ENCODE measurements at places on chromosomes 6 and 20.

- no peak for DNase-seq
Measured at GRCh38 chr6:128316258-128316929, 204.0 kb downstream of the PTPRK start.

DNA sequence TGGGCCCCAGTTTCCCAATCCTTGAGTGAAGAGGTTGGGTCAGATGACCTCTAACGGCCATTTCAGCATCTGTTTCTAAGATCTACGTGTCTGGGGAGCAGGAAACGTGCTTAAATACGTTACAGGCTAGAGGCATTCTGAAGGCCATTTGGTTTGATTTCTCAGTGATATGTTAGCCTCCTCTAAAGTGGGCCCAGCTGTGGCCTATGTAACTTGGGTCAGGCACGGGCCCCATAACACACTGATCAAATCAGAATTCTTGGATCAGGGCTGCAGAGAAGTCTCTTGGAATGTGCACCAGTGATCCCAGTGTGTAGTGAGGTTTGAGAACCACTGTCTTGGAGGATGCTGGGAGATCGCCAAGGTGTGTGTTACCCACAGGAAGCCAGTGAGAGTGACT lies 36.1 kb upstream of the TGM3 start:
- no peak for DNase-seq

GRCh38 chr6:82597201-82597600 lies 233.6 kb downstream of the TPBG start:
- no peak for DNase-seq

DNA sequence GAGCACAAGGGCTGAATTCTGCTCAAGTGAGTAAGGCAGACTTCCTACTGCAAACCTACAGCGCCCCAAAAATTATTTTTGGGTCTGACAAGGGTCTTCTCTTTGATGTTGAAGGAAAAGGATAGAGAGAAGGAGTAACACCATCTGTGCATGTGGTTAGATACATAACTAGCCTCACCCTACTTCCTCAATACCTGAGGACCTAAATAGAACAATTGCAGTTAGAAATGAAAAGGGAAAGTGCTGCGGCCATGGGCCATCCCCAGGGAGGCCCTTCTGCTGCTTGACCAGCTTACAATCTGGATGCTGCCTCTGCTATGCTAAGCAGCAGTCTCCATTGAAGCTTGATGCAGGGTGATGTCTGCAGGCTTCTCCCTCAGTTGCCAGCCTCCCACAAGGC lies 63.2 kb upstream of the ARMH2 start:
- DNase-seq: no peak

- DNase-seq: no peak
Measured at GRCh38 chr20:44932916-44933315, 23.1 kb downstream of the PABPC1L start.

- DNase-seq: no peak
Measured at GRCh38 chr6:118746145-118746824, 94.9 kb upstream of the CEP85L start.

DNA sequence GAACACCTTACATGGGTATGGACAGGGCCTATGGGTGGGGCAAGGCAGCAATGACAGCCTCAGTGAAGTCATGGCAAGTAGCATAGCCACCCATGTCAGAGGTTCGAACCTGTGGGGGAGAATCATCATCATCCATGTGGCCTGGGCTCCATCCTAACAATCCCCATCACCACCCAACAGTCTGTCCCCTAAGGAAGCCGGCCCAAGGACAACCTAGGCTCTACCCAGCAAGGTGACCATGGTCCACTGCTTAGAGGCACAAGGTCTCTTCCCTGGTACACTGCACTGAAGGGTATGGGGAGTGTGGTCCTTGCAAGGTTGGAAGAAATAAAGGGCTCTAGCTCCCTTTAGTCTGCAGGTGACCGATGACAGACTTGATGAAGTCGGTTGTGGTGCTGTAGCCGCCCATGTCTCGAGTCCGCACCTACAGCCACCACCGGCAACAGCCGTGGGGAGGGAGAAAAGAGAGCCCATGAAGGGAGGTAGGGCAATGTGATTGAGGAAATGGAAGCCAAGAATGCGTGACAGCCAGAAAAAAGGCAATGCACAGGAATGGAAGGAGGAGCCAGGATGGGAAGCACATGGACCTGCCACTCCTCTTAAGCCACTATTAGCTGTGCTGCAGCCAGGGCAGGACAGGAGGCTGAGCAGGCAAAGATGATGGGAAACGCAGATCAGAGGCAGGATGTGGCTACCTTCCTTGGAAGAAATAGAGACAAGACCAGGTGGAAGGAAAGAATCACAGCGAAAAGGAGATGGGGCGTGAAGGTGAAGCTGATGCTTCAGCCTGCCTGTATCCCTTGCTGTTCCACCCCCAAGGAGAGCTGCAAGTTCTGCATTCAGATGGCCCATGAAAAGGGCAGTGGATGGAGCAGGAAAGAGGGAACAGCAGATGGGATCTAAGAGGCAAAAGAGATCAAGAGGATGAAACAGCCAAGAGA lies 5.3 kb downstream of the IDH3B start:
- no peak for DNase-seq

GRCh38 chr6:656460-657252 lies at the start of gene HUS1B:
TSS of gene HUS1B (minus strand) at chr6:657100. CDS start at chr6:656944, 156 bp downstream.
- DNase-seq: no peak

DNA sequence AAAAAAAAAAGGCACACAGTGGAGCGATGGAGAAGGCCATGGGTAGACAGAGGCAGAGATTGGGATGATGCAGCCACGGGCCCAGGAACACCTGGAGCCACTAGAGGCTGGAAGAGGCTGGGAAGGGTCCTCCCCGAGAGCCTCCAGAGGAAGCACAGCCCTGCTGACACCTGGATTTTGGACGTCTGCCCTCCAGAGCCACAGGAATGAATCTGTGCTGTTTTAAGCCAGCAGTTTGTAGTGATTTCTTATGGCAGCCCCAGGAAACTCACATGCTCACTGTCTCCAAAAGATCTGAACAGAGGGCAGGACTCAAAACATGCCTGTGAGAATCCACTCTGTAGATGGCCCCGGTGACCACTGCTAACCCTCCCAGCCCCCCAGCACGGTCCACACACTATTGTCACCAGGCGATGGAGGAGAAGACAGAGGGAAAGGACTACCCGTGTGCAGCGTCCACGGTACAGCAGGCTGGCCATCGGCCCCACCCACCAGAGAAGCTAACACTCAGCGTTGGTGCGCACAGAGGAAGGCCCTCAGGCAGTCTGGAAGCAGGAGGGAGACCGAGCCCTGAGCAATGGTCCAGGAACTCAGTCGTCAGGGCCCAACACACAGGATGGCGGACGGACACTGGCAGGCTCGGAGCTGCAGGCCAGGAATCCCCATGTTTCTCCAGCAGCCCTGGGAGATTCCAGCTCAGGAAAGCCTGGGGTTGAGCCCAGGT lies 99.7 kb downstream of the BMP7 start:
- no peak for DNase-seq

DNA sequence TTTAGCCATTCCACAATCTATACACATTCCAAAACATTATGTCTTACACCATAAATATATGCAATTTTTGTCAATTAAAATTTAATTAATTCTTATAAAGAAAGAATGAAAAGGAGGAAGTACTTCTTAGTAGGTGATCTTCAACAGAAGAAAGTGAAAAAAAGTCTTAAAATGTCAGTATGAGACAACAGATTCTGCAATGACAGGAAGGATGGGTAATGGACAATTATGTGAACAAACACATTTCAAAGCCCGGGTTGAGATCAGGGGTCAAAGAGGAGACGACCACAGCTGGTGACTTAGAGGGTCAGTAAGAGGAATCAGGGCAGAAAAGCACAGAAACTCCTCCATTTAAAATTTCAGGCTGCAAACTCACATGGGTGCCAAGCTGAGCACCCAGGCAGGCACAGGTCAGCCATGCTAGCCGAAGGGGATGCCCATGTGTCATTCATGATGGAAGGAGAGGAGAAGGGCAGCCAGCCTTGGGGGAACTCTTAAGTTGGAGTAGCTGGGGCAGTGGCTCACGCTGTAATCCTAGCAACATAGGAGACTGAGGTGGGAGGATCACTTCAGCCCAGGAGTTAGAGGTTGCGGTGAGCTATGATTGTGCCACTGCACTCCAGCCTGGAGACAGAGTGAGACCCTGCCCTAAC lies 11.0 kb downstream of the VSX1 start:
- no peak for DNase-seq

GRCh38 chr6:118281291-118281690 lies 266.8 kb upstream of the PLN start:
- no peak for DNase-seq

DNA sequence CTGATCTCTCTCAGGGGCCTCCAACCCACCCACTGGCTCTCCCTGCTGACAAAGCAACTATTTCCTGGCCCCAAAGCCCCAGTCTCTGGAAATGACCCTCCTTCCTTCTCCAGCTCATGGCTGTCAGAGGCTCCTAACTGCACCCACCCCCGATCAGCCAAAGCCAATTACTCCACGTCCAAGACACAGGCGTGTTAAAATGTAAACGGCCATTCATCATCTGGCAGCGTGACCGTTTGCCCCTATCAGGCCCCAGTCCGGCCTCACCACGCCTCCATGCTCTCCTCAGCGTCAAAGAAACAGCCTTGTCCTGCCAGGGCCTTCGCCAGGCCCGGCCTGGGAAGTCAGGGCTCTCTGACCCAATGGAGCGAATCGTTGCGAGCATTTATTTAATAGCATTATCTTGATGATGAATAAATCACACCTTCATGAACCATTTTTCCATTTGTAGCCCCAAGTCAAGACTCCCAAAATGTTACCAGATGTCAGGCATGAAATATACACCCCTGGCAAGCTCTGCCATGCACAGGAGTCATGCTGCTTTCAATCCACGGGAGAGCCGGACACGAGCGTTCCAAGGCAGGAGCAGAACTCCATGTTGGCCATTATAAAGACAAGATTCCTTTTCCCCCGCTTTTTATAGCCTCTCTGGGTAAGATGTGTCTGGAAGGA lies 17.7 kb downstream of the RIPOR3 start:
- DNase-seq: no peak
